Muscle of leg (tissue), 16 donors: ENCODE measurements at places on chromosomes 3 and 15.
A peak's percentile ranks its signal among the peaks of the same experiment; 100 is the strongest.

DNA sequence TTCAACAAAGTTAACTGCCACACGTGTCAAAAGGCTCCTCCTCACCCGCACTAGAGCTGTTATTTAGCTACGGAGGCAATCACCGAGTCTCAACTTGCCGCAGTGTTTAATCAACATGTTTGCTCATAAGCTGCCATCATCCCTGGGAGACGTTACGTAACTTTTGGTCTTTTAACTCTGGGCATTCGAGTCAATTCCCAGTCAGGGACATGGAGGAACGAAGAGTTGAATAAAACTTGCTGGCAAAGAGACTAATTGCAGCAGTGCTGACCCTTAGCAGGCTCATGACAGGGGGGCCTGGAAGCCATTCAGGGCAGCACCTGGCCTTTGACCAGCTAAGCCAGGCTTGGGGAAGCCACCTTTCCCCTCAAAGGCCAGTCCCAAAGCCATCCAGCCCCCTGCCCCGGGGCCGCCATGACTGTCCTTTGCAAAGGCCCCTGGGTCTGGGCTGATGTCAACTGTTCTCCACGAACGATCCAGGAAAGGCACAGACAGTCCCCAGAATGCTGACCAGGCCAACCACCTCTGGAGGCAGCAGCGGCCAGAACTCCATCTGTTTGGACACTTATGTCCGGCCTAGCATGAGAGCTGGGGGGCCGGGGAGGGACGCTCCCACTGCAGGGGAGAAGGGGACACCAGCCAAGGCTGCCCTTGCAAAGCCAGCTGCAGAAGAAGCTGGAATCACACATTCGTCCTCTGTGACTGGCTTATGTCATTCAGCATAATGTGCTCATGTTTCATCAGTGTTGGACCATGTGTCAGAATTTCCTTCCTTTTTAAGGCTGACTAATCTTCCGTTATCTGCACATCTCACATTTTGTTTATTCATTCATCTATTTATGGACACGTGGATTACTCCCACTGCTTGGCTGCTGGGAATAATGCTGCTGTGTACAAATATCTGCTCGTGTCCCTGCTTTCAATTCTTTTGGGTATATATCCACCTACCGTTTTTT lies 43.7 kb downstream of the PCSK6 start:
- peak; percentile 69 for DNase-seq

- no peak for DNase-seq
Observed at GRCh38 chr3:64449026-64449425, 223.8 kb upstream of the PRICKLE2 start.

GRCh38 chr3:45100981-45101407 lies 45.2 kb downstream of the CDCP1 start:
- no peak for DNase-seq

- DNase-seq: no peak
Observed at GRCh38 chr15:66133247-66133885, 120.2 kb downstream of the MEGF11 start.

DNA sequence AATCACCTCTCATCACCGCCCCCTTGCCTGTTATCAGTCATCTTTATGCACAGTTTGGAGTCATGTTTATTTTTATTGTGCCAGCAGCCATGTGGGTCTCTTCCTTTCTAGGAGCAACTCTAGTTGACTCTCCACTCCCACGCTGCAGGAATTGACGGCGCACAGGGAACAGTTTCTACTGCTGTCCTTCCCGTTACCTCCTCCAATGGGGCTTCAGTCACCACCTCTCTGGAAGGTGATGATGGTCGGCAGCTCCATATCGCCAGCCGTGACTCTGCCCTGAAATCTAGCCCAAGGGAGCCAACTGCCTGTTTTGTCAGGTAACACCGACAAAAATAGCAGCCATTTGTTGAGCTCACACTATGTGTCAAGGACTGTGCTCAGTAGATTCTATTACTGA lies 35.6 kb upstream of the FAM107A start:
- no peak for DNase-seq

DNA sequence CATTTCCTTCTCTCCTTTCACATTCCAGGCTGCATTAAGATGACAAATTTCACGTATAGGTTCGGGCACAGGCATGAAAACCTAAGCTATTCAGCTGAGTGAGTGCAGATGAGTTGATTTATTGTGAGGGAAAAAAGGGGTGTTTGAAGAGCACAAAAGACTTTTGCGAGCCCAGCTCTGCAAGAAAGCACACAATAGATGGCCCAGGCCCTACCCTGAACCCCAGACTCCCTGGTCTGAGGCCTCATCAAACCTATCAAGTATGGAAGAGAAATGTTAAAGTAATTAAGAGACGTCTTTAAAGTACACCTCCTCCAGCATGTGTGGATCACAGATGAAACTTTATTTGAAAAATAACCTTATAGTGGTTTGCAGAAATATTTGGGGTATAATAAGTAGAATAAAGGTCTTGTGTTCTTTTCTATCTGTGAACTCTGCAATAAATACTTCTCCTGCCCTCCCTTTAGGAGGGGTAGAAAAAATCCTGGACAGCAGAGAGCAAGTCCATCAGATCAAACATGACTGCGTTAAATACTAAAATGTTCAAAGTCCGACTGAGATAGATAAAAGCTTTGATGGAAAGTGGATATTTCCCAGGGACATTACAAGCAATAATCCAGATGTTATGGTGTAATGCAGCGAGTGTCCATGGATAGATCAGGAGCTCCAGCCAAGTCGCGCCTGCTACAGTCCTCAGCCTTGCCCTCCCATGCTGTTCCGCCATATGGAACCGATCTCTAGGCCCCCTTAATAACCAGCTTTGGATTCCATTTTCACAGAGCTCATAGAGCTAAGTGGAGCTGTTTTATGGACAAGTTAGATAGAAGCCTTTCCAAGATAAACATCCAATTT lies 121.5 kb downstream of the MCTP2 start:
- peak; percentile 69 for DNase-seq

DNA sequence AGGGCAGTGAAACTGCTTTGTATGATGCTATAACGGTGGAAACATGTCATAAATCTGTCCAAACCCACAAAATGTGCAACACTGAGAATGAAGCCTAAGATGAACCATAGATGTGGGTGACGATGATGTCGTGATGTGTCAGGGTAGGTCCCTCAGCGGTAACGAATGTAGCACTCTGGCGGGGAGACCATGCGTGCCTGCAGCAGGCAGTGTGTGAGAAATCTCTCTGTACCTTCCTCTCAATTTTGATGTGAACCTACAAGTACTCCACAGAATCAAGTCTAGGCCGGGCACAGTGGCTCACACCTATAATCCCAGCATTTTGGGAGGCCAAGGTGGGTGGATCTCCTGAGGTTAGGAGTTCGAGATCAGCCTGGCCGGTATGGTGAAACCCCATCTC lies 268.2 kb upstream of the LYSMD4 start:
- no peak for DNase-seq

DNA sequence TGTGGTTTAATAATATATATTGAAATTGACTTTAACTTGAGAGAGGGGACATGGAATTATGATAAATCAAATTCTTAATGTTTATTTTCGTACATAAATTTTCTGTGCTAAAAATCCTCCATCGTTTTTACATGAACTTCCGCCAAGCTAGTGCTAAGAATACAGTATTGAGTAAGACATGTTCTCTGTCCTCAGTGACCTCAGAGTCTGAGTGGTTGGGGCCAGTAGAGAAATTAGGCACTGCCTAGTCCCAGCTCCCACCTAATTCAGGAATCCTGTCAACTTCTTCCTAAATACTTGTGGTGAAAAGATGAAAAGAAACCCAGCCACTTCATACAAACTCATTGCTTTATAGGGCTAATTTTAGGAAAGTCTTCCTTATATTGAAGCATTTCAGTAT lies 110.3 kb downstream of the PPP2R3A start:
- peak; percentile 16 for DNase-seq

DNA sequence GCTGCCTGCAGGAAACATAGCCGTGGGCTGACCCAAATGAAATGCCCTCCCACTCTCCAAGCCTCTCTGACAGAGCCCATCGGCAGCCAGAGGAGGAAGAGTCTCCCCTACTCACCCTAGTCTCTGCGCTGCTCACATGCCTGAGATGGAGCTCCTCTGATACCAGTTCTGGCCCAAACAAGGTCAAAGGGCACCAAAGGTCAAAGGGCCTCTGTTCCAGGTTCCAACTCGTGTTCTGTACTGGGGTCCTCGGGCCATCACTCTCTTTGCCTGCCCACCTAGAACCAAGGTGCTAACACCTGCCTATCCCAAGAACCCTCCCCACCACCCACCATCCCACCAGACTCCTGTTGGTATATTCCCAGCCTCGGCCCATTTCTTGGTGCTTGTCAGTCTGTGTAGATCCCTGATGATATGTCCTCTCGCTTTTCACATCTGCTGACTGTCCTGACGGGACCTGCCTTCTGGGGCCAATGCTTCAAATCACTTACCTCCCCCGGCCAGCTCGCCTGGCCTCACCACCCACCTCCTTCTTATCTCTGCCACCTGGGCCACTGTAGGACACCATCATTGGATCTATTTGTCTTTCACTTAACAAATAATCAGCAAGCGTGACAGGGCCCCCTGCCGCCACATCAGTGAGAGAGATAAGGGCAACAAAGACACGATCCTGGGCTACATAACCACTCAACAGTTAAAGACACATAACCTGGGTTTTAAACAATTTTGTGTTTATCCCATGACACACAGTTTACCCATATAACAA lies 90.4 kb downstream of the SRGAP3 start:
- DNase-seq: no peak

DNA sequence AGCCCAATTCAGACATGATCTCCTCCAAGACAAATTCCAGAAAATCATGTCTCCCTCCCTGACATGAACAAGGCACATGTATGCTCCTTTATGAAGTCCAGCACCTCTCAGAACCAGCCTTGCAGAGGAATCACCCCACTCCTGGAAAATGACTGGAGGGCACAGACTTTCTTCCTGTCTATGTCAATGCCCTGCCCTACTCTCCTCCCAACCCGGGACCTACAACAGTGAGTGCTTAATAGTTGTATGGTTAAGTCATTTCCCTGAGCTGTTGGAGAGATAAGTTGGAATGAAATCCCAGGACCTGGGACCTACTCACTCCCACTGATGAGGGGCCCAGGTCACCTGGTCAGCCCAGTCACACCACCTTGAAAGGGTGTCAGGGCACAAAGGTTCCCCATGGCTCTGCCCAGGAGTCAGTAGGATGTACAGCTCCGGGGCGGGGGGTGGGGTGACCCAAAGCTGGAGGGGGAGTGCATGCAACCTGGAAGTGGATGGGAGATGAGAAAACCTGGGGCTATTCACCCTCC lies 80.1 kb upstream of the HERC1 start:
- DNase-seq: no peak

GRCh38 chr15:101368086-101368780 lies 73.2 kb upstream of the SNRPA1 start:
- no peak for DNase-seq

DNA sequence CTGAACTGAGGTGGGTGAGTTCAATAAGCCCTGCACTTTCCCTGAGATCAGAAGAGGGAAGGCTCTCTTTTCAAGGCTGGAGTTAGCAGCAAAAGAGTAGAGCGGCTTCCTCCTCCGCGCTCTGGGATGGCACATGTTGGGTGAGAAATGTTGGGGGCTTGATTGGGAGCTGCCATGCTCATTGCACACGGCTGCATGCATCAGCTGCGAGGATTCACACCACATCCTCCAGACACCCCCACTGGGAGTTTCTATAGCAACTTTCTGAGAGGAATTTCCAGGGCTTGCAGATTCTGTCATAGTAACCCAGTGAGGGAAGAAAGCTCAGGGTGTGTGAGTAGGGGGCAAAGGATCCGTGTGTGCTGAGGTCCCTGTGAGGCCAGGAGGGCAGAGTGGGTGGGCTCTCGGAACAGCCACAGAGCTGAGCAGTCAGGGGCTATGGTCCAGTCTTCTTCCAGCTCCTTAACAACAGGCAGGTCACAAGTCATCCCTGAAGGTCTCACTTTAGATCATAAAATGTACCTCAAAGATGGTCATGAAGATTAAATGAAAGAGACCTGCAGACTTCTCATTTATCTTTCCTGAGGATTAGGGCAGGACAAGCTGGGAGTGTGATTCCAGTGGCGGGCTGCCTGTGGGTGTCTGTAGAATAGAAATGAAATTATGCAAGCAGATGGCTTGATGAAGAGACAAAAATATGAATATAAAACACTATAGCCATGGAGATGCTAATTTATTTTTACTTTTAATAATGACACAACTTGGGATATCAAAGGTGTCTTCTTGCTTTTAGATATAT lies 75.7 kb upstream of the CHRNA7 start:
- no peak for DNase-seq

DNA sequence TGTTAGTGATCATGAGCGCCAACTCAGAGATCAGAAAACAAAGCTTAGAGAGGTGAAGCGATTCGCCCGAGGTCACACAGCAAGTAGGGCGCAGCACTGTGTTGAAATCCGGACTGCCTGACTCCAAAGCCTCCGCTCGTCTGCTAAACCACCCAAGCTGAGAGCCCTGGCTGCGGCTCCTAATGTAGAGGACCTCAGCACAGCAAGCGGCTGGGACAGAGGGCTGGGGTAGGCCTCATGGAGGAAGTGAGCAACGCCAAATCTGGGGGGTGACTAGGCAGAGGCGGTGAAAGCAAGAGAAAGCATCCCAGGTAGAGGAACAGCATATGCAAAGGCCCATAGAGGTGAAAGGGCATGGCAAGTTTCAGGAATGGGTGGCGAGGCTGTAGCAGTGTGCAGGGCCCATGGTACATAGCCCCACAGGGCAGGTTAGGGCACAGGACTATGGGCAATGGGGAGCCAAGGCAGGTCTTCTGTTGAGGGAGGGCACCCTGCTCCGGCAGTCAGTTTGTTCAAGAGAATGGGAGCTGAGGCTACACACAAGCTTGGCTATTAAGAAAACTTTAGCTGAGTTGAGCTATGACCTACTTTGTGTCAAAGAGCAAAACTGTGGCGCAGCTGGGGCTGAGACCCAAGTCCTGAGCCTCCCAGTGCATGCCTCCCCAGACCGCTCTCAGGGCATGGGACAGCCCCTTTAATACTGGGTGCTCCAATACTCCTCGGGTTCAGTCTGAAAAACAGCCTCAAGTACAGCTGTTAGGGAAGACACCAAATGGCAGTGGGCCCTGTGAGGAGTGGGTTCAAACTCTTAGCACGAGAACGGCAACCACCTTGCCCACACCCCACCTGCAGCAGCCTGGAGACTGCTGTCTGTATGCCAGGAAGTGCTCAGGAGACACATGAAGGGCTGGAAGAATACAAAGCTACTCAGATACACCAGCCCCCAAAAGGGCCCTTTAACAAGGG lies 988 bp upstream of the CFAP92 start:
- no peak for DNase-seq

DNA sequence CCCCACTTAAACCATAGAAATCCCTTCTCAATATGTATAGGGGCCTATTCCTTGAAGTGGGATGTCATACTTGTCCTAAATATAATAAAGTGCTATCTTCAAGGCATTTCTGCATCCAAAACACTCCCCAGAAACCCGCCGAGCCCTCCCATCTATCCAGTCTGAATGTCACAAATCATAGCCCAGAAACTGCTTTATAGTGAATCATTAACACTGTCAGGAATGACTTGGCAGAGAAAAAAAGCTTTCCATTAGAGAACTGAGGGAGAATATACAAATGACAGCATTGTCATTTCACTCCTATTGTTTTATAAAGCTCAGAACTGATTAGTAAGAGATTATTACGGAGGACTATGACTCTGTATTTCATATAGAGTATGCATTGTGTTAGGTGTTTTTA lies 48.4 kb upstream of the MEIS2 start:
- no peak for DNase-seq

DNA sequence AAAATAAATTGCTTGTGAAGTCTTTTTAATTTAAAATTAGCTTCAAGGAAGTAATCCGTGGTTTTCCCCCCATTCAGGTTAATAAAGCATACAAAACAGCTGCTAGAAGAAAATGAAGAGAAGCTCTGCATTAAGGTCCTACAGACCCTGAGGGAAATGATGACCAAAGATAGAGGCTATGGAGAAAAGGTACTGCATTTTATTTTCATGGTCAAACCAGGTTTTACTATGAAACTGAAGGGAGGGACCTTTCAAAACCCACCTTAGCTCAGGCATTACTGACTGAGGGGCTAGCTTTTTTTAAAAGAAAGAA lies 218.5 kb downstream of the ITPR1 start:
- no peak for DNase-seq
